ENCODE measurements at places on chromosomes 2 and 18. TPM values are rescaled to one million over a fixed set of nuclear protein-coding genes. Genes with fewer than 3 reads are reported as not detected.

DNA sequence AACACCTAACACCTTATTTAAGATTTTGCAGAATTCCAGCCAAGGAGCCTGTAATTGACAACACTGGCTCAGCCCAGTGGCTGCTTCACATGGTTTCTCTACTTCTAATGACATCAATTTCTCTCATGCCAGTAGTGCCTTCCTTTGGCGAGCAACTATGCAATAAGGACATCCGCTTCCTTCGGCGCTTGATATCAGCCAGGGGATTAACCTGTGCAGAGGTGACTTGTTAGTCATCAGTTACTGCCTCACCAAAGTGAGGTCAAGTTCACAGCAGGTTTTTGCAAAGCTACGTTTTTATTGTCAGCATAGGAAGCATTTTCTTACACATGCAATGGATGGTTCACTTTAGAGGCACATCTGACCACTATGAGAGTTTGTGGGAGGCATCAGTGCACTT, 24.0 kb upstream of the EDAR start:
- no peak for DNase-seq
- H3K27me3 ChIP-seq: no peaks in the 10 kb centered on the region
- no peaks in the 10 kb centered on the region for H3K4me1 ChIP-seq
- no peaks in the 10 kb centered on the region for H3K36me3 ChIP-seq
- H3K27ac ChIP-seq: no peak overlapping the region

DNA sequence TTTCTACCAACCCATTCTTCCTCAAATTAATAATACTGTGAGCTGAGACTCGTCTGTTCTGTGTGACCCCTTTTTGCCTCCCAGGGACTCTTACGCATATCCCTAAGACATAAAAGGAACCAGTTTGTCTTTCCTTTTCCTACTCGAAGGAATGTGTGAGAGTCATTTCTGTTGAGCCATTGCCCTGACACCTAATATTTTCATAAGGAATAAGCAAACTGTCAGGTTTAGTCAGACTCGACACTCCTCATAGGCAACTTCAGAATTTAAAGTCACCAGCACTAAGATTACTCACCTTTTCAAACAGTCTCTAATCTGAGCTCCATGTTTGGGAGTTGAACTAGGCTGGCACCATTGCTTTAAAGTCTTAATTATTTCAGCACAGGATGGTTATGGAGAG, 305.5 kb downstream of the IKZF2 start:
- DNase-seq: no peak
- no peak overlapping the region for H3K4me3 ChIP-seq
- no peaks in the 10 kb centered on the region for H3K36me3 ChIP-seq
- no peaks in the 10 kb centered on the region for H3K27me3 ChIP-seq
- H3K4me1 ChIP-seq: no peaks in the 10 kb centered on the region

SAG gene
- total RNA-seq: not detected

GRCh38 chr2:192735447-192735846, 540.7 kb upstream of the TMEFF2 start:
- no peaks in the 10 kb centered on the region for H3K36me3 ChIP-seq
- no peak overlapping the region for H3K27ac ChIP-seq
- no peaks in the 10 kb centered on the region for H3K4me1 ChIP-seq

DNA sequence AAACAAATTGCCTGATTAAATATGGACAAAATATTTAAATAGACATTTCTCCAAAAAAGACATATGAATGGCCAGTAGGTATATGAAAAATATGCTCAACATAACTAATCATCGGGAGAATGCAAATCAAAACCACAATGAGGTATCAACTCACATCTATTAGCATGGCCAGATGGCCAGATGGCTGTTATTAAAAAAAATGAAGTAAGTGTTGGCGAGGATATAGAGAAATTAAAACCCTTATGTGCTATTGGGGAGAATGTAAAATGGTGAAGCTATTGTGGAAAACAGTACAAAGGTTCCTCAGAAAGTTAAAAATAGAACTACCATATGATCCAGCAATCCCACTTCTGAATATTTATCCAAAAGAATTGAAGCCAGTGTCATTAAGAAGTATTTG, 272.3 kb upstream of the ZNF804A start:
- no peak overlapping the region for H3K27ac ChIP-seq
- no peaks in the 10 kb centered on the region for H3K27me3 ChIP-seq
- H3K4me3 ChIP-seq: no peak overlapping the region
- no peaks in the 10 kb centered on the region for H3K4me1 ChIP-seq
- H3K36me3 ChIP-seq: no peaks in the 10 kb centered on the region

DNA sequence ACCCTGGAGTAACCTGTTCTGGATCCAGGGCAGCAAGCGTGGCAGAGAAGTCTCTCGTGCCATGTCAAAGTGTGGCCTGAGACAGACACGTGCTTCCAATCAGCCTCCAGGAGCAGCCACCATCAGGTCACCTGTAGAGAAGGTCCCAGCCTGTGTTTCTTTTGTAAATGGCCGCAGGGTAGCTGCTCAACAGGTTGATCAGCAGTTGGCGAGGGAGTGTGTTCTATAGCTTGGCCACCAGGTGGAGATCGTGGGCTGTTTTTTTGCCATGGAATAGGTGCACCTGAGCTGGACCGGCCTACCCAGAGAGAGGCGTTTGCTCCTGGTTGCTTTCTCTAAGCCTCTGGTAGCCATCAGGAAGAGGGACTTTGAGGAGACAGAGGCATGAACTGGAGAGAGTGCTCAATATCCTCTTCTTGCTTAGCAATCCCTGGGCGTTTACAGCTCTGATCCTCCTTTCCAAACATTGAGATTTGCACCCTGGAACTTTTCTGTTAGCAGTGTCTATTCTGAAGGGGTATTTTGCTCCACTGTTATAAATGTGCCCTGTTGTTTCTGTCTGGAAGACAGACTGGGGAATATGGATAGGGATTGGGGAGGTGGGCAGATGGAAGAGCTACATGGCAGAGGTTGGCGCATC, 34.2 kb upstream of the EN1 start:
- DNase-seq: no peak
- H3K4me3 ChIP-seq: no peak overlapping the region

DNA sequence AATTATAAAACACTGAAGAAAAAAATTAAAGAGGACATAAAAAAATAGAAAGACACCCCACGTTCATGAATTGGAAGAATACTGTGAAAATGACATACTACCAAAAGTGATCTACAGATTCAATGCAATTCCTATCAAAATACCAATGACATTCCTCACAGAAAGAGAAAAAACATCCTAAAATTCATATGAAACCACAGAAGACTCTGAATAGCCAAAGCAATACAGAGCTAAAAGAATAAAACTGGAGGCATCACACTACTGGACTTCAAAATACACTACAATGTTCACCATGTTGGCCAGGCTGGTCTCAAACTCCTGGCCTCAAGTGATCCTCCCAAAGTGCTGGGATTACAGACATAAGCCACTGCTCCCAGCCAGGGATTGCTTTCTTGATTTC, 56.3 kb downstream of the TLK1 start:
- no peaks in the 10 kb centered on the region for H3K36me3 ChIP-seq
- H3K4me1 ChIP-seq: no peaks in the 10 kb centered on the region
- H3K27me3 ChIP-seq: no peaks in the 10 kb centered on the region
- no peak overlapping the region for H3K27ac ChIP-seq

GRCh38 chr18:12574494-12575185, 83.3 kb downstream of the SPIRE1 start:
- no peak overlapping the region for H3K27ac ChIP-seq
- H3K36me3 ChIP-seq: no peaks in the 10 kb centered on the region
- no peaks in the 10 kb centered on the region for H3K4me1 ChIP-seq
- H3K4me3 ChIP-seq: no peak overlapping the region

GRCh38 chr2:98350411-98350810, 4.2 kb downstream of the CNGA3 start:
- H3K36me3 ChIP-seq: no peaks in the 10 kb centered on the region
- peaks cover 10% of the 10 kb centered on the region for H3K27me3 ChIP-seq
- H3K4me1 ChIP-seq: no peaks in the 10 kb centered on the region
- no peak overlapping the region for H3K4me3 ChIP-seq
- no peak overlapping the region for H3K27ac ChIP-seq
- DNase-seq: no peak

GKN2 gene
- total RNA-seq: not detected

- H3K27ac ChIP-seq: no peak overlapping the region
- H3K4me3 ChIP-seq: no peak overlapping the region
- no peak for DNase-seq
- no peaks in the 10 kb centered on the region for H3K36me3 ChIP-seq
Observed at GRCh38 chr18:10404168-10404567, 50.3 kb upstream of the APCDD1 start.

- H3K4me3 ChIP-seq: peak overlapping the region; percentile 49
- peak; percentile 77 for DNase-seq
- no peaks in the 10 kb centered on the region for H3K36me3 ChIP-seq
- peaks cover 29% of the 10 kb centered on the region for H3K4me1 ChIP-seq
- H3K27ac ChIP-seq: peak overlapping the region; percentile 99
Observed at GRCh38 chr2:64652231-64653108, 1.2 kb downstream of the SERTAD2 start.

ARHGEF4 gene
- total RNA-seq: not detected

LIMS3 gene
- 0.22 TPM for total RNA-seq

IKZF2 gene
- total RNA-seq: 1.2 TPM

DNA sequence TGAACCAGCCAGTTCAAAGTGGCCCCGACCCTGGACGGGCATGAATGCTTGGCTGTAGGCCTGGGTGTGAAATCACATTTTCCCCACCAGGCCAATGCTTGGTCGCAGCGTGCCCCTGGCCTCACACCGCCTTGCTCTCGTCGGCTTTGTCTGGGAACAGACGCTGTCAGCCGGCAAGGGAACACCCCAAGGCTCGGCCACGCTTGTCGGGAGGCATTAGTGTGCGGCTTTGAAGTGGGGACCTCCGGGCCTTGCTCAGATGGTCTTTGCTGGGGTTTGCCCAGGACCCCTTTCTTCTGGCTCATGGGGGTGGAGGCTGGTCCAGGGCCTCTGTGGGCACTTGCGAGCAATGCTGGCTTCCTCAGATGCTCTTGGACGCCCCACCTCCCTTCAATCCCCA, 79.1 kb downstream of the INHBB start:
- no peak for DNase-seq
- no peaks in the 10 kb centered on the region for H3K4me1 ChIP-seq
- no peaks in the 10 kb centered on the region for H3K27me3 ChIP-seq

DNA sequence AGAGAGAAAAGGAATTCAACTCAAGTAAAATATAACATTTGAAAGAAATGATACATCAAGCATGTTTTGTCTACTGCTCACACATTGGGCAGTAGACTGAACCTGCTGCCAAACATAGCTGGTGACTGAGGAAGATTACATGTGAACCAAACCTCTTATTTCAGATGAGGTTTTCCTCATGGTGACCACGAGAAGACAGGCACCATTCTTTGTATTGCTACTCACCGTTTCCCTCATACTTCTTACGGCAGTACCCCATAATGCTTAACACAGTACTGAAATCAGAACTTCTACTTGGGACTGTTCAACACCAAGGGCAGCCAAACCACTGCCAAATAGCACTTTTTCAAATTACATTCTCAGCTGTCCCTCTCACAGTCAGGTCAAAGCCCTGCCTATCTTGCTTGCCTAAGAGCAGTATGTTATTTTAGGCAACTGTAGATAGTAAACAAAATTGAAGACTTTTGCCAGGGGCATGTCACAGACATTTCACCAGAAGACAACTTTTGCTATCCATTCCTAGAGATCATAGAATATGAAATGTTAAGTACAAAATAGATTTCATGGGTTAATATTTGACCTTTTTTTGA, 167.1 kb upstream of the DOK6 start:
- no peak overlapping the region for H3K4me3 ChIP-seq
- H3K4me1 ChIP-seq: no peaks in the 10 kb centered on the region
- H3K27me3 ChIP-seq: no peaks in the 10 kb centered on the region
- H3K36me3 ChIP-seq: no peaks in the 10 kb centered on the region

GRCh38 chr2:149167001-149167780, 128.7 kb downstream of the LYPD6B start:
- H3K27me3 ChIP-seq: no peaks in the 10 kb centered on the region
- DNase-seq: no peak
- no peaks in the 10 kb centered on the region for H3K36me3 ChIP-seq
- no peak overlapping the region for H3K27ac ChIP-seq
- no peaks in the 10 kb centered on the region for H3K4me1 ChIP-seq
- H3K4me3 ChIP-seq: no peak overlapping the region

RFX8 gene
- total RNA-seq: not detected

- no peak overlapping the region for H3K4me3 ChIP-seq
- no peaks in the 10 kb centered on the region for H3K4me1 ChIP-seq
- H3K27me3 ChIP-seq: no peaks in the 10 kb centered on the region
- no peak overlapping the region for H3K27ac ChIP-seq
- no peak for DNase-seq
- no peaks in the 10 kb centered on the region for H3K36me3 ChIP-seq
Observed at GRCh38 chr2:215917953-215918620, 95.3 kb downstream of the MREG start.

KCNG3 gene
- not detected for total RNA-seq

DNA sequence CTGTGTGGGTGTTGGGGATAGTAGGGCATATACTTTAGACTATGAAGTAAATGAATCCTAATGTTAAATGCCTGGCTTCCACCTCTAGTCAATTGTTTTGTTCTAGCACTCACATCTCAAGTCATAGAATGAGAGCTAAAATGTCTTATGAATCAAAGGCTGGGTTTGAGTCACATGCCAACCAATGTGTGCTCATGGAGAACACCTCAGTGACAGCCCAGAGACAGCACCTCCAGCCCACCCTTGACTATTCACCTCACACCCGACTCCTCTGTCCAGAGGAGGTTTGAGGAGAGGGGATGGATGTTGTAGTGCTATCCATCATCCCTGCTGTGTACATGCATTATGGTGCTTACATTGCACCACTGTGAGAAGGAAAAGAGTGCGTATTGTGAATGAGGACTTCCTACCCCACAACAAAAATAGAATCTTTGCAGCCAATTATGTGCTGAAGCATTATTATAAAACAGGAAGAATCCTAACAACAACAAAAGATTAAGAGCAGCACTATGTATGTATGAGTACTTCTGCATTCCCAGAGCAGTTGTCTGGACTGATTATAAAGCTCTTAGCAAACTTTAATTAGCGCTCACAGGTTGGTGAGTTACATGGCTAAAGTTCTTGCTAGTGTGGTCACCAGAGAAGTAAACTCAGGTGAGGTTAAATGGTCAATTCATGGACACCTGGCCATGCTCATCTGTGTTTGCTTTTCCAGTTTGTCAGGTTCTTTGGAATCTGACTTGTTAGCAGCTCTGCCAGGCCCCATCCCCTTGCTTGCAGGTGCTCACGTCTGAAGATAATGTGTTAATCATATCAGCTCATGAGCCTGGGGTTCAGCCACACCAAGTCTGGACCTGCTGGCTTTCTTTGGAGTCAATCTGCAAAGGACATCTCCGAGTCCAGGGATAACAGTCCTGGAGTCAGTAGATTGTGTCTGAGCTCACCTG, 55.3 kb upstream of the NABP1 start:
- no peak overlapping the region for H3K27ac ChIP-seq
- no peaks in the 10 kb centered on the region for H3K36me3 ChIP-seq
- H3K27me3 ChIP-seq: no peaks in the 10 kb centered on the region
- no peak overlapping the region for H3K4me3 ChIP-seq

BZW1 gene
- total RNA-seq: 220 TPM

TOGARAM2 gene
- total RNA-seq: 0.06 TPM

IL1A gene
- not detected for total RNA-seq

ABCG8 gene
- 116 TPM for total RNA-seq

SLC19A3 gene
- 15.4 TPM for total RNA-seq
